ENCODE measurements at places on chromosomes 2 and 18.
A peak's percentile ranks its signal among the peaks of the same experiment; 100 is the strongest.

DNA sequence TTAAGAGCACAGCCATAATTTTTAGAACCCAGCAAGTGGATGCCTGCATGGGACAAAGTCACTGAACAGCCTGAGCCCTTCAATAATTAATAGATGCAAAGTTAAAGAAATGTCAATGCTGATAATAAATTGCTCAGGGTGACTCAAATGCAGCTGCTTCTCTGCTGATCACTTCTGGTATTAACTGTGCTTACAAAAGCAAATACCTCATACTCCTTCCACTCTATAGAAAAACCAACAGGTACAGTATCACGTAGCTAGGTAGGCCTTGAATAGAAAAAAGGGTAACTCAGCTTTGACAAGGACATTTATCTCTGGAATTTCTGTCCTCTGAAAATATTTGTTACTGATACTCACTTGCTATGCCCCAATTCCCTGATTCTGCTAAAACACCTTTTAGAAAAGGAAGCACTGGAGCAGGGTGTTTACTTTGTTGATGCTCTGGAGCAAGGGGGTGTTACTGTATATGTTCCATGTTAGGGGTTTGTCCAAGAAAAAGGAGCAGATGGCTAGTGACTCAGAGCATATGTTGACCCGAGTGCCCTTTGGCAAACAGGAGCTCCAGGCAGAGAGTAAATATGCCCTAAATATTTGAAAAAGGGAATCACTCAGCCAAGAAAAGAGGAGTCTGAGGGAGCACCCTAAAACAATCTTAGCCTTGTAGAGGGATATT is 59.1 kb upstream of the RTN4 start:
- DNase-seq, result peak; percentile 75

- DNase-seq, result no peak
Observed at GRCh38 chr2:86608832-86609410, 14.7 kb downstream of the RNF103 start.

GRCh38 chr2:121338281-121338680 is 53.3 kb upstream of the TFCP2L1 start:
- no peak for DNase-seq

- no peak for DNase-seq
Observed at GRCh38 chr2:40220177-40220925, 231.5 kb downstream of the SLC8A1 start.

DNA sequence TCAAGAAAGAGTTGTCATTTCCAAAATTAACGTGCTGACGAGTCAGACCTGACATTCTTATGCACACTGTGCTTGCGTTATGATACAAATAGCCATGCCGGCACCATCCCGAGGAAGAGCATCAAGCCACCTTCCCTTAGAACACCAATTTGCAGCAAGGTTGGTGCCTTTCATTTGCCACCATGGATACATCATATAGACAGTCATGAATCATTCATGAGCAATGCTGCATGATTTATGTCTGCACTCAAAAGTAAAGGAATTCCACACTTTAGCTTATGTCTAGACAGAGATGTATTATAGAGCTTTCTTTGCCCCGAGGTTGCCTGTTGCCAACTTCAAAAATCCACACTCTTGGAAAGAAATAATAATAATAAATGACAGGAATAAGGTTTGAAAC is 166.9 kb downstream of the VWC2L start:
- DNase-seq, result no peak

DNA sequence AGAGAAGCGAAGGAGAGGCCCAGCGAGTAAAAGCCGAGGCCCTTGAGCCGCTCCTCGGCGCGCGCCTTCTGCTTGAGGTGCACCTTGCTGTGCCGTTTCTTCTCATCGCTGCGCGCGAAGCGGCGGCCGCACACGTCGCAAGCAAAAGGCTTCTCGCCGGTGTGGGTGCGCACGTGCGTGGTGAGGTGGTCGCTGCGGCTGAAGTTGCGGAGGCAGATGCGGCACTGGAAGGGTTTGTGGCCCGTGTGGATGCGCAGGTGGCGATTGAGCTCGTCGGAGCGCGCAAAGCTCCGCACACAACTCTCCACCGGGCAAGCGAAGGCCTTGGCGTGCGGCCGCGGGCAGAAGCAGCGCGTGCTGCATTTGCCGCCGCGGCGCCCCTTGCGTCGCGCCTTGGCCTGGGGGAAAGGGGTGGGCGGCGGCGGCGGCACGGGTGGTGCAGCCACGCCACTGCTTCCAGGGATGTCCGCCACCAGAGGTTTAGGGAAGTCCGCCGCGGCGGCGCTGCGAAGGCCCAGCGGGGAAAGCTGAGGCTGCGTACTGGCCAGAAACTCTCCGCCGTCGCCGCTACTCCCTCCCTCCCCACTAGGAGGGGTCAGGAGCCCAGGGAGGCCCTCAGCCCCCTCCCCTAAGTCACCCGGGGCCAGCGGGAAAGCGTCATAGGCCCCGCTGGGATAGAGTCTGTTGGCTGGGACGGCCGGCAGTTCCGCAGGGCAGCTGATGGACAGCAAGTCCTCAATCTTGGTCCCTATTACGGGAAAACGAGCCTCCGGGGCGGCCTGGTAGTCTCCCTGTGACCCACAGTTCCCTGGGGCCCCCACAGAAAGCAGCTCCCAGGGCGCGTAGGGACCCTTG is 1.7 kb downstream of the EGR4 start:
- DNase-seq, result no peak
